ENCODE measurements at places on chromosomes 2 and 18. TPM values are rescaled to one million over a fixed set of nuclear protein-coding genes. Genes with fewer than 3 reads are reported as not detected.

Gene LRRC30
- total RNA-seq, result not detected

Gene GATA6
- total RNA-seq, result 0.17 TPM

Gene UGT1A5
- total RNA-seq, result not detected

Gene ZFP36L2
- 27.9 TPM for total RNA-seq
